ENCODE measurements at places on chromosomes 1 and 21. TPM values are rescaled to one million over a fixed set of nuclear protein-coding genes. Genes with fewer than 3 reads are reported as not detected.

GRCh38 chr21:43208561-43209332 lies 39.9 kb downstream of the CRYAA start:
- no peaks in the 10 kb centered on the region for H3K4me1 ChIP-seq
- no peaks in the 10 kb centered on the region for H3K36me3 ChIP-seq
- H3K27me3 ChIP-seq: no peaks in the 10 kb centered on the region
- no peak overlapping the region for H3K27ac ChIP-seq

DNA sequence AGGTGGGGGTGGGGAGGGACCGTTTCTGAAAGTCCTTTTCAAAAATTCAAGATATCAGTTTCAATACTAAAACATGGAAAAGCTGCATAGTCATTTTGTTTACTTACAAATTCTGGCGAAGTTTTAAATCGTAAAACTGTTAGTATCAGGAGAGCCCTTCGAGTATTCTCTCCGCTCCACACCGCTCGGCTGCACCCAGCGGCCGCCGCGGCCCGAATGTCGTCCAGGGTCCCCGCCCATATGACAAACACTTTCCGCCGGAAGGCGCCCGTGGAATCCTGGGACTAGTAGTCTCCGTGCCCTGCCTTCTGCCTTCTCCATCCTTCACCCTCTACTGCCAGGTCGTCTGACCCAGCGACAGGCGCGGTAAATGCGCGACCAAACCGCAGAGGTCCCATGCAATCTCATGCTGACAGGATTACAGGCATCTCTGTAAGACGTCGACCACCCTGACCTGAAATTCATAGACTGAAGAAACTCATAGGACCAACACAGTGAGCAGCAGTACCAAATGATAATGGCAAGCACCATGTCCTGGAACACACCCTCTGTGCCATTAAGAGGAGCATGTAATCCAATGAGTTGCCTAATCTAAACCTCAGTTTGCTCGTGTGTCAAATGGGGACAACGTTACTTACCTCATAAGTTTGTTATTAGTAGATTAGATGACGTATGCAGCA lies at the start of gene TOR1AIP2:
TSS of gene TOR1AIP2 (minus strand) at position 218 of the 680 bp plus-strand sequence. CDS start 25,138 bp downstream, outside the sequence.
- no peaks in the 10 kb centered on the region for H3K27me3 ChIP-seq
- DNase-seq: peak; percentile 95
- peaks cover 39% of the 10 kb centered on the region for H3K4me1 ChIP-seq
- peak within 1 kb of the TSS; percentile 73 for H3K4me3 ChIP-seq
- H3K36me3 ChIP-seq: peaks cover 19% of the 10 kb centered on the region

DNA sequence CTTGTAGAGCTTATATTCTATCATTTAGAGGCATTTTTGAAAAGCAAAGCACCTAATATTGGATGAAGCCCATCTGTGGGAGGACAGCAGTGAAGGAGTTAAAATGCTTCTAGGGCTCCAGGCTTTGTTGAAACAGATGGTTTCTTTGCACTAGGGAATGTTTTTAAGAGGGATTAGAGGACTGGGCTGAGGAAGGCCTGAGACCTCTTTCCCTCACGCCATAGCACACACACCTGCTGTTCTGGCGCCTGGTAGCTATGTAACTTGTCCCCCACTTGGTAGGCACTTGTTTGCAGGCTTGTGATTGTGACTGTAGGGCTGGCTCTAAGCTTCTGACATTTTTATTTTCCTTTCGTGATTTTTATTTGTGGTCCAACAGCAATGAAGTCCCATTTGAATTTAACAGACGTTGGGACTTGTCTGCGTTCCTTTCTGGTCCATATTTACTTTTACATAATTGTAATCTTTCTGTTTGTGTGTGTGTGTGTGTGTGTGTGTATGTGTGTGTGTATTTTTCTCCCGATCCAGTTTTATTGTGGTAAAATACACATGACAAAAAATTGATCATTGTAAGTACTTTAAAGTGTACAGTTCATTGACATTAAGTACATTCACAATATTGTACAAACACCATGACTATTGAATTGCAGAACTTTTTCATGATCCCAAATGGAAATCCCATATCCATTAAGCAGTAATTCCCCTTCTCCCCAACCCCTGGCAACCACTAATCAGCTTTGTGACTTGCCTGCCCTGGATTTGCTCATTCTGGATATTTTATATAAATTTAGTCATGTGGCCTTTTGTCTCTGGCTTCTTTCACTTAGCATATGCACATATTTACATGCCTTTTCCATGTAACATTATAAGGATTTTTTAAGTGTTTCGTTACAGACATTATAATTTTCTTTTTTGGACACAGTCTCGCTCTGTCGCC lies 33.5 kb upstream of the MACF1 start:
- H3K36me3 ChIP-seq: no peaks in the 10 kb centered on the region
- peaks cover 74% of the 10 kb centered on the region for H3K4me1 ChIP-seq
- no peak for DNase-seq
- H3K27me3 ChIP-seq: no peaks in the 10 kb centered on the region

DNA sequence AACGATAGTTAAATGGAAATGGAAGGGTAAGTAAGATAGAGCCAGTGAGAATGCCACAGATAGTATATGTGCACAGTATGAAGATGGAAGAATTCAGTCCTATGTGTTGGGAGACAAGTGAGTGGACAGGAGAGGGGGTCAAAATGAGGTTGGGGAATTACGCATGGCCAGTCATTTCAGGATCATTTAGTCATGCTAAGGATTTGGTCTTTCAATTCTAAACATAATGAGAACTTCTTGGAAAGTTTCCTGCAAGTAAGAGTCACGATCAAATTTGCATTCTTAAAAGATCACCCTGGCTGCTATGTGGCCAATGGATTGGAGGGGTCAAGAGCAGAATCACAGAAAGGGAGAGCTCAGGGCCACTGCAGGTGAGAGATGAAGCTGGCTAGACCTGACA lies 64.0 kb upstream of the KCNK2 start:
- H3K36me3 ChIP-seq: no peaks in the 10 kb centered on the region
- H3K27me3 ChIP-seq: no peaks in the 10 kb centered on the region
- H3K4me3 ChIP-seq: no peak overlapping the region
- no peak for DNase-seq
- no peaks in the 10 kb centered on the region for H3K4me1 ChIP-seq

GRCh38 chr1:28526886-28527285 lies 21.0 kb downstream of the RCC1 start:
- H3K27me3 ChIP-seq: no peaks in the 10 kb centered on the region
- peaks cover 3% of the 10 kb centered on the region for H3K36me3 ChIP-seq
- H3K4me3 ChIP-seq: no peak overlapping the region
- DNase-seq: peak; percentile 59
- no peaks in the 10 kb centered on the region for H3K4me1 ChIP-seq

DNA sequence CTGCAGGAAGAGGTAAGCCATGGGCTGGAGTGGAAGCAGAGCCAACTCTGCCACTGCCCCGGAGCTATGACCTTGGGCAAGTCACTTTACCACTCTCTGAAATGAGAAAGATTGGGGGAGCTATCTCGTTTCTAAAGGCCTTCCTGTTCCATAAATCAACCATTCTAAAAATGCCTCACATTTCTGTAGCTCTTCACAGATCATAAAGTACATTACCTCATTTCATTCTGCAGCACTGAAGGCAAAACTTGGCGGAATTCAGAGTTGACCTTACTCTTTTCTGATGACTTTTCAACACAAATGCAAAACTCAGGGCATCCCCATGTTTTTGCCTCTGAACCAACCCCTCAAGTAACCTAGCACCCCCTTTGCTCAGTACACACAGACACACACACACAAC lies 404.0 kb upstream of the NFIA start:
- DNase-seq: no peak
- H3K4me1 ChIP-seq: no peaks in the 10 kb centered on the region
- no peak overlapping the region for H3K4me3 ChIP-seq
- no peaks in the 10 kb centered on the region for H3K27me3 ChIP-seq
- no peak overlapping the region for H3K27ac ChIP-seq

- no peaks in the 10 kb centered on the region for H3K4me1 ChIP-seq
- no peak overlapping the region for H3K4me3 ChIP-seq
- no peak for DNase-seq
- peaks cover 19% of the 10 kb centered on the region for H3K36me3 ChIP-seq
- no peak overlapping the region for H3K27ac ChIP-seq
- no peaks in the 10 kb centered on the region for H3K27me3 ChIP-seq
Observed at GRCh38 chr1:114609026-114609425, 27.6 kb upstream of the BCAS2 start.

DNA sequence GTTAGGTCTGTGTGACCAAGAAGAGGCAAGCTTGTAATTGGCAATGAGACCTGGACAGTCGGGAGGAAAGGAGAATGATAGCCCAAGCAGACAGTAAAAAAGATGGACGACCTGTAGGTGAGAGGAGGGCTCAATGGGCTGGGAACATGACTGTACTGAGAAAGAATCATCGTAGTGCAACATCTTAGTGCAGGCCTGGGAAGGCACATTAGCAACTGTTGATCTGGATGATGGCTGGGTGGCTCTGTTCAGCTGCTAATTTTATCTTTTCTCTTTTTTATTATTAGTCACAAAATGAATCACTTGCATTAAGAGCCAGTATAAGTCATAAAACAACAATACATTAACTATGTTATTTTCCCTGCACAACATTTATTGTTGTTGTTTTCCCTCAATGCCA lies 32.9 kb downstream of the IFI44 start:
- H3K4me1 ChIP-seq: no peaks in the 10 kb centered on the region
- no peak for DNase-seq
- H3K36me3 ChIP-seq: no peaks in the 10 kb centered on the region
- no peaks in the 10 kb centered on the region for H3K27me3 ChIP-seq

GRCh38 chr1:210558302-210558701 lies 229.6 kb downstream of the HHAT start:
- no peak overlapping the region for H3K27ac ChIP-seq
- H3K4me1 ChIP-seq: no peaks in the 10 kb centered on the region
- H3K36me3 ChIP-seq: no peaks in the 10 kb centered on the region
- peak; percentile 47 for DNase-seq

DNA sequence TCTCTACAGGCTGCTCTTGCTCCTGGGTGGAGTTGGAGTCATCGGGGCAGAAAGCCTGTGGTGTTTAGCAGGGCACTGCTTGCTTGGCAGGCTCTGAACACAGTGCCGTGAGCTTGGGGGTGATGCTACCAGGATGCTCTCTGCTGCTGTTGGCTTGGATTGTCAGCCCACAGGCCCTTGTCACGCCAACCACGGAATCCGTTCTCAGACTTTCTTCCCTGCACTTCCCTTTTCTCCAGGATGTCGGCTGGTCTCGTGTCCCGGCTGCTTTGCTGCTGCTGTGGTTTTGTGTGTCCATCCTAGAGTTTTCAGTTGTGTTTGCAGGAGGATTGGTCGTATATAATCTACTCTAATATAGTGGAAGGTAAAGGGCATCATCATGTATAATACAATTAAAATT lies 44.4 kb upstream of the TTC34 start:
- no peak overlapping the region for H3K4me3 ChIP-seq
- H3K4me1 ChIP-seq: no peaks in the 10 kb centered on the region
- peaks cover 13% of the 10 kb centered on the region for H3K27me3 ChIP-seq
- DNase-seq: no peak

GRCh38 chr1:89998306-89998705 lies 3.4 kb downstream of the ZNF326 start:
- H3K4me1 ChIP-seq: peaks cover 19% of the 10 kb centered on the region
- no peaks in the 10 kb centered on the region for H3K27me3 ChIP-seq
- no peak overlapping the region for H3K27ac ChIP-seq
- no peaks in the 10 kb centered on the region for H3K36me3 ChIP-seq

The COL6A2 gene
- 227 TPM for total RNA-seq

The PPM1J gene
- 0.30 TPM for total RNA-seq

The S1PR1 gene
- total RNA-seq: 107 TPM

The KLF17 gene
- total RNA-seq: 0.47 TPM

The TDRD5 gene
- total RNA-seq: 0.15 TPM

The EFNA1 gene
- total RNA-seq: 144 TPM

The TEX50 gene
- total RNA-seq: not detected
